GM06990 (cell line): ENCODE measurements at places on chromosomes 12 and 14.

- no peak for DNase-seq
These were observed 56.6 kb downstream of the SUDS3 start for GRCh38 chr12:118432812-118433545.

GRCh38 chr14:20982646-20983369, 7.0 kb upstream of the METTL17 start:
- DNase-seq: no peak

GRCh38 chr12:94280063-94280462, 131.7 kb downstream of the PLXNC1 start:
- no peak for DNase-seq

- no peak for DNase-seq
These were observed 155.8 kb upstream of the FOXN3 start for GRCh38 chr14:89572596-89573398.

GRCh38 chr14:33490555-33490954, 460.3 kb downstream of the EGLN3 start:
- no peak for DNase-seq

DNA sequence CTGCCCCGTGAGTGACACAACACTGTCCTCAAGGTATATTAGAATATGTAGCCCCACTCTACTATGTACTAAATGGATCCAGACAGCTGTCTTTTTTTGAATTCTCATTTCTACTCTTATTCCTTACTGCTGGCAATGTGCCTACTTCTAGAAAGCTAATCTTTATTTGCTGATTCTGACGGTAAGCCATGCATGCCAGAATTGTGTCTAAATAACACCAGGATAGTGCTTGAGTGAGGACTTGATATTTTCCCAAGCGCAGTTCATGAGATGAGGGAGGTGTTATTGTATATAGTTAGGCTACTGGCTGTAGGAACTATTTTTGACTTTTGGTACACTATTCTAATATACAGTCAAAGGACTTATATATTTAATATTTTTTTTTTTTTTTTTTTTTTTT, 316.2 kb upstream of the NAV3 start:
- DNase-seq: no peak

- DNase-seq: no peak
These were observed 15.5 kb upstream of the ANO4 start for GRCh38 chr12:100778967-100779590.

GRCh38 chr12:108523365-108523764, 8.3 kb downstream of the FICD start:
- DNase-seq: no peak

DNA sequence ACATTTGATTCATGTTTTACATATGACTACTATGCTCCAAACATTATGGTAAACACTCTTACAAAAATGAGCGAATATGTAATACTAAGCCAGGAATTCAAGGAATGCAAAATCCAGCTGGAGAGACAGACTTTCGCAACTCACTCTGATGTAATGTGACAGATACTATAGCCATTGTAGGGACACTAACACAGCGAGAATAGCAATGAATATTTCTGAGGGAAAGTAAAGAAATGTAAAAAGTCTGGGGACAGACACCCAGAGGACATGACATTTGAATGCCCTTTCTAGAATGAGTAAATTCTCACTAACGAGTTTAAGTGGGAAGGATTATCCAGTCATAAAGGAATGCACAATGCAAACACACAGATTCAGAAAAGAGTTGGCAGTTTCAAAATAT, 121.9 kb downstream of the PIK3C2G start:
- no peak for DNase-seq

DNA sequence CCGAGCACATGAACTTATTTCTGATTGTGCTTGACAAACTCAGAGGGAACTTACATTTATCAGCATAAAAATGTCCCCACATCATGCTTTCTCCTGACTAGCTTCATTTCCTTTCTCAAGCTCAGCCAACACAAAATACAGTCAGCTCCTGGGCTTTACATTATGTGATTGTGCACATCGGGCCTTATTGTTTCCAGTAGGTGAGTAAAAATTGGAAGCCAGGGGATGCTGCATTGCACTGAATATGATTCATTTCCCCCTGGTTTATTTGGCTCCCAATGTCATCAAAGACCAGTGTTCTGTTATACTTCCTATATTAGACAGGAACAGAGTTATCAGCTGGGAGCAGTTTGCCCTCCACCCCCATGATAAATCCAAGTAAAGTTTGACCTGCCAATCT, 521.8 kb downstream of the RMST start:
- DNase-seq: no peak

DNA sequence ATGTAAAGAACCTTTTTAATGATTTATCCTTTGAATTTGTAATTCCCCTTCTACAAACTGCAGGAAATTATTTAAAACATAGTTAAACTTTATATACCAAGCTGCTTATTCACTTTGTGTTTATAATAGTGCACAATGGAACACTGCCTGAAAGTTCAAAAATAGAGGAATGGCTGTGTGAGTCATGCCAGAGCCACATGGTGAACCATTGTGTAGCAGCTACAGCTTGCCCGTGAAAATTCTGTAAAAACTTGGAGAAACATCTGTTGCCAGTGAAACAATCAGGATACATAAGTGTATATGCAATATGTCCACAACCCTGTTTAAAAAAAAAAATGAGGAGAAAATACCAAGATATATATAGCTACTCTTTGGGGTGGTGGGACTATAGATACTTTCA, 59.5 kb downstream of the VEZT start:
- no peak for DNase-seq

- DNase-seq: no peak
These were observed 106.8 kb upstream of the RPH3A start for GRCh38 chr12:112684742-112685141.

DNA sequence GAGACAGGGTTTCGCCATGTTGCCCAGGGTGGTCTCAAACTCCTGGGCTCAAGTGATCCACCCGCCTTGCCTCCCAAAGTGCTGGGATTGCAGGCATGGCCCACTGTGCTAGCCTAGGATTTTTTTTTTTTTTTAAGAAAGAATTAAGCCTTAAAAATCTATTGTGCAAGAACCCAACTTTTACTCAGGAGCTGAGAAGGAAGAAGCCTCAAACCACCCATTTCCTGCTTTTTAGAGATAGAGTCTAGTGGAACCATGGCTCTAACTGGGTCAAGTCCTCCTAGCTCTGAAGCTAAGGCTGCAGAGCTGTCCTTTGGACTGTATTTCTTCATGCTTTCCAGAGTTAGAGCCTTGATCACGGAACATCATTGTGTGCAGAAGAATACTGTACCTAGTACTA, 1.3 kb upstream of the TSFM start:
- DNase-seq: no peak

- no peak for DNase-seq
These were observed at the start of gene CACNA1C for GRCh38 chr12:2052826-2053678. Gene CACNA1C, plus strand, starts transcription at chr12:2052987. Its CDS starts 576 bp downstream, at chr12:2053563.

GRCh38 chr12:13103391-13104033, at the start of gene GSG1:
Gene GSG1, minus strand, starts transcription at chr12:13103667. Its CDS starts 155 bp downstream, at chr12:13103512.
- DNase-seq: no peak

GRCh38 chr12:3929875-3930615, 56.8 kb upstream of the PARP11 start:
- DNase-seq: no peak

GRCh38 chr12:111398530-111398929, 7.2 kb upstream of the SH2B3 start:
- DNase-seq: no peak
